Activated effector memory CD4-positive, alpha-beta T cell treated with Interleukin-2 at 50 U/mL for 16 hours (primary cell): ENCODE measurements at places on chromosomes 4 and X.

GRCh38 chrX:132271311-132271778 is 52.1 kb upstream of the RAP2C start:
- DNase-seq: no peak

GRCh38 chrX:140447150-140447549 is 57.7 kb downstream of the SOX3 start:
- DNase-seq: no peak

DNA sequence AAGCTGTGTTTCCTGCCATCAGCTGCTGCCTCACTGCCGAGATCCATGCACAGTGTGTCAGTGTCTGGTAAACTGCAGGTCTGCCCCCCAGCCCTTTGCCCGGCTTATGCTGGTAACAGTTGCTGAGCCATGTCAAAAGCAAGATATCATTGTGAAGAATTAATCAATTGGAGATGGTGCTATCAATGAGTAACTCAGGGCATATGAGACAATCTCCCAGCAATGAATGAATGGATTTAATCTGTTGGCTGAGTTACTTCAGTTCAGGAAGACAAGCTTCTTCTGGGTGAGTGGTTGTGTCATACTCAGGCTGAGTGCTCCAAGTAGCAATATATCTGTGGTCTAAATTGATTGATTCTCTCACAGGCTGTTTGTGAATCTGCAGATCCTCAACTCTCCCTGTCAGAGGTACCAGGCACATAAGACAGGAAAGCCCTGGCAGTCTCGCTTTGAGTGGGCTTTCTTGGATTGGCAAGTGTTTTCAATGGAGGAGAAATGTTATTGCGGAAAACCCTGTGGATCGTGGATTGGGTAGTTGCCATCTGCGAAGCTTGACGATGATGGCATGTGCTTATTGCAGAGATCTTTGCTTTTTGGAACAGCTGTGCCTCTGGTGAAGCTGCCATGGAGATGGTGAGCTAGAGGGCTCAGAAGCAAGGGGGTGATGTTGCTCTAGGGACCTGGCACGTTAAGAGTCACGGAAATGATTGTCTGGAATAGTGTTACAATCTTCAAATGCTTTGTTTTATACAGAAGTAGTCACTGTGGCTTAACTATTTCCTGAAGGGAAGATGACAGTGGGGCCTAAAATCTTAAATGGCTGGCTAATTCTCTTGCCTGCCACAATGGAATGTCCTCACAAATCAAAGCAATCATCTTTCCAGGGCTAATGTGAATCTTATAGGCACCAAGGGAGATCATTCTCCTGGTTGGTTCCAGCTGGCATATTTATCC is 147.6 kb upstream of the TBC1D9 start:
- no peak for DNase-seq

DNA sequence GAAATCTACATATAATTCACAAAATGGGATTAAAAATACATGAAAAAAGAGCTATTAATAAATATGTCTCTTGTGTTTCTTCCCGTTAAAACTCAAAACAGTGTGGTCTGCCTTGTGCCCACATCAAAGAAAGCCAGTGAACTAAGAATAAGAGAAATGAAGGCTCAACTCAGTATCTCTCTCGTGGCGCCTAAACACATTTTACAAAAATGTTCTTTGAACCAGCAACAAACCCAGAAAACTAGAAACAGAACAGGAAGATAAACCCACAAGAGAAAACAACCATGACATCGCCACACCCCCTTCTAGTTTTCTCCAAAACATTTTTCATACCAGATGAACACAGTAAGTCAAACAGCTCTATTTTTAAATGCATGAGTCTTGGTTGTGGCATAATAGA is 130.1 kb downstream of the DCHS2 start:
- no peak for DNase-seq

- no peak for DNase-seq
These were observed 333.3 kb downstream of the BCOR start for GRCh38 chrX:39764441-39764914.

DNA sequence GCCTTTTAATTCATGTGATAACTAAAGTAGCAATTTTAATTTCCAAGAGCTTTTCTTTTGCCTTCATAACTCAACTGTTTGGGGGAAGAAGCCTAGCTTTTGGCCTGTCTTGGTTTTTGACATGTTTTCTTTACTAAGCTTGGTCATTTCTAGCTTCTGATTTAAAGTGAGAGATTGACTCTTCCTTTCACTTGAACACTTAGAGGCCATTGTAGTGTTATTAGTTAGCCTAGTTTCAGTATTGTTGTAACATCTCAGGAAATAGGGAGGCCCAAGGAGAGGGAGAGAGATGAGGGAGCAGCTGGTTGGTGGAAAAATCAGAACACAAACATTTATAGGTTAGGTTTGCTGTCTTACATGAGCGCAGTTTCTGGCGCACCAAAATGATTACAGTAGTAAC is 44.8 kb downstream of the DCLK2 start:
- no peak for DNase-seq

DNA sequence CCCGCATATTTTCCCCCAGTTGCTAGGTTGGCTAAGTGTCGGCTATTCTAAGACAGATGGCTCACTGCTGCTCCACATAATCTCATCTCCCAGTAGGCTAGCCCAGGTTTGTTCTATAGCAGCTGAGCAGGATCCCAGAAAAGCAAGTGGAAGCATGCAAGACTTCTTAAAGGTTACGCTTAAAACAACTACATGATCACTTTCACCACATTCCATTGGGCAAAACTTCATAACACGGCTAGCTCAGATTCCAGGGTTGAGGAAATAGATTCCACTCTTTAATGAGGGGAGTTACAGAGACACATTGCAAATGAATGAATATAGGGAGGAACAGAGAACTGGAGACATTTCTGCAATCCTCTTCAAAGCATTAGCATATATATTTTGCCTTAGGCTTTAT is 12.9 kb upstream of the RAB33B start:
- no peak for DNase-seq

DNA sequence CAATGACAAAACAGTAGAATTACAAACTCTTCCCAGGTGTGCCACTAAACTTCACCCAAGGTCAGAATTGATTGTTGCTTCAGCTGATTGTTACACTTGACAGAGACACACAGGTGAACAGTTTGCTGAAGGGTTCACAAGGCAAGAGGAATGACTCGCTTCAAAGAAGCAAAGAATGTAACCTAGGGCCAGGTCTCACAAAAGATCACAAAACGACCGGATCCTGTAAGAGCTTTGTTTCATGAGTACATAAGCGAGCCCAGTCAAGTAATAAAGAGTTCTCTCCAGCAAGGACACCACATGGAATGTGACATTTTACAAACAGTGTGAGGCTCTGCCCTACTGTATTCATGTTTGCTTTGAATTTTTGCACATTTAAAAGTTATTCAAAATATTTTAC is 9.1 kb downstream of the LNX1 start:
- DNase-seq: no peak
